ENCODE measurements at places on chromosomes 1 and 21. TPM values are rescaled to one million over a fixed set of nuclear protein-coding genes. Genes with fewer than 3 reads are reported as not detected.

Gene PADI2
- not detected for total RNA-seq

Gene C2CD4D
- total RNA-seq, result 0.76 TPM

- peak overlapping the region; percentile 94 for H3K27ac ChIP-seq
- peaks cover 87% of the 10 kb centered on the region for H3K36me3 ChIP-seq
- H3K4me3 ChIP-seq, result peak overlapping the region; percentile 50
- H3K27me3 ChIP-seq, result no peaks in the 10 kb centered on the region
- peaks cover 93% of the 10 kb centered on the region for H3K4me1 ChIP-seq
- peak; percentile 74 for DNase-seq
Observed at GRCh38 chr1:160625725-160626498, 20.9 kb downstream of the SLAMF1 start.

Gene AIM2
- 1.8 TPM for total RNA-seq

DNA sequence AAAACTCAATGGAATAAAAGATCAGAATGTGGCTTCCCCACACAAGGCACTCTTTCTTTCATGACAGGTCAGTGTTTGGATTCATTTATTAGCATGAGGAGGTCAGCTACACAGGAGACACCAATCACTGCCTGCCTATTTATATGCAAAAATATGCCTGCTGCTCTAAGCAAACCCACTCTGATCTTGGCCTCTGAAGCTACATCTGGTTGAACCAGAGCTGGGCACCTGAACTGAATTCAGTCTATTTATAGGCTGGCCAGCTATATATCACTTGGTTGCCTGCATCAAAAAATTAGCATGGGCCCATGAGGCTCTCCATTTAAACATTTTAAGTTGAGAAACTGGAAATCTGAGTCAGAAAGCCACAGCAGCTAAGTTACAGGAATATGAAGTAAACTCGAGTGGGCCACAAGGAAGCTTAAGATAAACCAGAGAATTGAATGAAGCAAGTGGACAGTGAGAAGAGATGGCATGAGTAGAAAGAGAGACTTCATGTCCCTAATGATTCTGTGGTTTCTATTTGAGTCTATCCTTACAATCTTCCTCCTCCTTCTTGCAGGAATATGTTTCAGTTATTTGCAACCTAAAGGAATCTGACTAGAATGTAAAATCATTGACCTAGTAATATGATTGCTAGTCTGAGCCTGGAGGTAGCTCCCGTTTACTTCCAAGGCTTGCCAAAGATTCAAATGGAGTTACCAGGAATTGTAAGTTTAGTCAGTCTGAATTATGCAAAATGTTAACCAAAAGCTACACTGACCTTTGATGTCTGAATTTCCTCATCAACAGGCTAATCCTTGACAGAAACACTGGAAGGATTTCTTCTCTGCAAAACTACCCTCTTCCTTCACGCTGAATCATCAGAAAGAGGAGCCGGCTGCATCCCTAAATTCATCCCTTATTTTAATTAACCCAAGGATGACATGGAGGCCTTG, 17.7 kb downstream of the DDAH1 start:
- no peaks in the 10 kb centered on the region for H3K4me1 ChIP-seq
- no peak overlapping the region for H3K4me3 ChIP-seq
- H3K27ac ChIP-seq, result no peak overlapping the region
- peaks cover 13% of the 10 kb centered on the region for H3K27me3 ChIP-seq
- DNase-seq, result no peak

DNA sequence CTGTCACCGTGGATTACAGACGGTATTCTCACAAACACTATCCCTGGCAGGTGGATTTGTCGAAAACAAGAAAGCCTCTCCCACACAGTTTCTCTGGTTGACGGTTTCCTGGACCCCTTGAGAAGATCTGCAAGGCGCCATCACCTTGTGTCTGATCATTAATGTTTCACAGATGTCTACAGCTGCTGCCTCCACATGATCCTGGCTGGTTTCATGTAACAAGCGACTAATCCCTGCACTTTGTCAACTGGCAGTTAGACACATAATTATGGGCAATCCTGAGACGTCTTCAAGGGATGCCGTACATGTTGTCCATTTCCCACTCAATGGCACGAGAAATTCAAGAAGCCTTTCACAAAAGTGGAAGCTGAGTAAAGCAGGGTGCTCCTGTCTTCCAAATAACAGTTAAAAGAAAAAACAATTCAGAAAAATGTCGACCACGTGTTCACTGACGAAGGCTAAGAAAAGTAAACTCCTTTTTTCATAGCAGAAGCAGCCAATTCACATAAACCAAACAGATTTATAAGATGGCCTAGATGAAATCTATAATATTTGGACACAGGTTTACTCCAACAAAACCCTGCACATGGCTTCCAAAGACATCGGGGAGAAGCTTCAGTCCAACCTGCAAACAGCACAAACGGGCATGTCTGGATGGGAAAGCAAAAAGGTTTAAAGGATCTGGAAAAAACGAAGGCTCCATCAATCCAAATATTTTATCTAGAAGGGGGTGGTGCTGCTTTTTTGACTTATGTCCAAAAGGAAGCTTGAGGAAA, 52.2 kb downstream of the CAPZB start:
- no peak for DNase-seq
- H3K4me1 ChIP-seq, result peaks cover 80% of the 10 kb centered on the region
- H3K27ac ChIP-seq, result peak overlapping the region; percentile 81
- H3K36me3 ChIP-seq, result peaks cover 52% of the 10 kb centered on the region
- peak overlapping the region; percentile 9 for H3K4me3 ChIP-seq

DNA sequence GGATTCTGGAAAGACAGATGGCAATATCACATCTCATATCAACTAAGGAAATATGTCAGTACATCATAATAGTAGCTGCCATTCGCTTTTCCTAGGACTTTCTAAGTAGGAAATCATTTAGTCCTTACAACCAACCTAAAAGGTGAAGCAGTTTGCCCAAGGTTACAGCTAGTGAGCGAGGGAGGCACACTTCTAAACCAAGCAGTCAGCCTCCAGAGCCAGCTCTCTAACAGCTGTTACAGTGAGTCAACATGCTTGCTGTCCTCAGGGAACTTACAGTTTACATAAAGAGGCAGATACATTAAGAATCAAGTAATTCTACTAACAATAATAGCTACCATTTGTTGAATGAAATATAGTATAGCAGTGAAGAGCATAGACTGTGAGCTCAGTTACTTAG, 57.1 kb downstream of the GIPC2 start:
- no peak for DNase-seq
- H3K36me3 ChIP-seq, result no peaks in the 10 kb centered on the region
- H3K4me1 ChIP-seq, result no peaks in the 10 kb centered on the region

GRCh38 chr1:10583641-10584040, 108.9 kb downstream of the PEX14 start:
- no peak overlapping the region for H3K4me3 ChIP-seq
- H3K4me1 ChIP-seq, result peaks cover 6% of the 10 kb centered on the region
- H3K36me3 ChIP-seq, result peaks cover 7% of the 10 kb centered on the region
- H3K27ac ChIP-seq, result no peak overlapping the region
- no peaks in the 10 kb centered on the region for H3K27me3 ChIP-seq

- no peak overlapping the region for H3K27ac ChIP-seq
- H3K4me3 ChIP-seq, result no peak overlapping the region
- no peaks in the 10 kb centered on the region for H3K36me3 ChIP-seq
- H3K27me3 ChIP-seq, result peaks cover 28% of the 10 kb centered on the region
Observed at GRCh38 chr1:21536218-21536617, 27.0 kb downstream of the ALPL start.

GRCh38 chr1:20248971-20249612, 41.6 kb upstream of the VWA5B1 start:
- H3K36me3 ChIP-seq, result peaks cover 6% of the 10 kb centered on the region
- H3K27ac ChIP-seq, result peak overlapping the region; percentile 98
- DNase-seq, result peak; percentile 52
- H3K4me3 ChIP-seq, result peak overlapping the region; percentile 48
- peaks cover 18% of the 10 kb centered on the region for H3K4me1 ChIP-seq
- H3K27me3 ChIP-seq, result peaks cover 19% of the 10 kb centered on the region

Gene TOMM40L
- total RNA-seq, result 26.3 TPM

DNA sequence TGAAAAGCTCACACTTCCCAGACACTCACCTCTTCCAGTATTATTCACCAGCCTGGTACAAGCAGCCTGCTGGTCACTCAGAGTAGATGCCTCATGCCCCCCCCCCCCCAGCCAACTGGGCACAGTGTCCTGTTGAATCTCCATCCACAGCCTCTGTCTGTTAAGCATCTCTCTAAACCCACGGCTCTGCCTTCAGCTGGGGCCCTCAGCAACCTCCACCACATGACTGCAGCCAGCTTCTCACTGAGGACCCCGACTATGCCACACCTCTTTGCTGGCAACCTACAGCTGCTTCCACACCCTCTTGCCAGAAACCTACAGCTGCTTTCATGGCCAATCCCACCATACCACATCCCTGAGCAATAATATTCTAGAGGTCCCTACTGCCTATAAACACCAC, 113.1 kb downstream of the RHOU start:
- H3K27ac ChIP-seq, result no peak overlapping the region
- H3K27me3 ChIP-seq, result no peaks in the 10 kb centered on the region
- DNase-seq, result no peak
- no peaks in the 10 kb centered on the region for H3K4me1 ChIP-seq

DNA sequence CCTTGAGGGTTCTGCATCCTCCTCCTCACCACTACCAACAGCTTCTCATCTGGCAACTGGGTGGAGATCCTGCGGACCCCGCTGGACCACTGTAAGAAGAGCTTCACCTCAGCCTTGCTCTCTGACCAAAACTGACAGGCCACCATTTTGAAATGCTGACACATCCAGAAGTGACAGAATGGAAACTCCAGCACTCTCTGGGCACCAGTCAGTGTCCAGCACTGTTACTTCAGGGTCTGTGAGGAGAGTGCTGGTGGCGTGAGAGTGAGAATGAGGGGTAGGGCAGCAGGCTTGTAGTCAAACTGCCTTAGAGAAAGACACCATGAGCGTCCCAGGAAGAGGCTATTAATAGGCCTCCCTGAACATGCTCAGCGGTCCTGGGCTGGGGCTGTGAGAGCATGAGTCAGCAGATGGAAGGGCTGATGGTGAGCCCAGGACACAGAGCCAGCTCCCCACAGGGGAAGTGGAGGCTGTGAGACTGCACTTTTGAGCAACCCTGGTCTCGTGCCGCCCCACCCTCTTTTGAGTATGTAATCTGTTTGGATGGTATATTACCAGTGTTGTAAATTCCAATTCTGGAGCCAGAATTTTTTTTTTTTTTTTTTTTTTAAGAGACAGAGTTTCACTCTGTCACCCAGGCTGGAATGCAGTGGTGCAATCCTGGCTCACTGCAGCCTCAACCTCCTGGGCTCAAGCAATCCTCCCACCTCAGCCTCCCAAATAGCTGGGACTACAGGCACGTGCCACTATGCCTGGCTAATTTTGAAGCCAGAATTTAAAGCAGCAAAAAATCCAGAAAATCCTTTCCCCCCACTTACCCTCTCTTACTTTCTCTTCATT, 34.4 kb upstream of the SLC30A1 start:
- no peaks in the 10 kb centered on the region for H3K27me3 ChIP-seq
- no peak overlapping the region for H3K27ac ChIP-seq
- no peaks in the 10 kb centered on the region for H3K36me3 ChIP-seq
- DNase-seq, result no peak

GRCh38 chr1:87464022-87464490, 135.4 kb downstream of the LMO4 start:
- peaks cover 3% of the 10 kb centered on the region for H3K36me3 ChIP-seq
- no peak for DNase-seq
- no peak overlapping the region for H3K27ac ChIP-seq
- peaks cover 9% of the 10 kb centered on the region for H3K27me3 ChIP-seq

- DNase-seq, result no peak
- no peak overlapping the region for H3K4me3 ChIP-seq
- H3K27ac ChIP-seq, result no peak overlapping the region
- no peaks in the 10 kb centered on the region for H3K4me1 ChIP-seq
Observed at GRCh38 chr1:14615549-14616218, 17.2 kb downstream of the KAZN start.

GRCh38 chr1:194931166-194931565, 1677.1 kb downstream of the KCNT2 start:
- no peaks in the 10 kb centered on the region for H3K27me3 ChIP-seq
- no peak for DNase-seq
- H3K36me3 ChIP-seq, result no peaks in the 10 kb centered on the region
- no peak overlapping the region for H3K4me3 ChIP-seq
- H3K4me1 ChIP-seq, result no peaks in the 10 kb centered on the region

Gene PTCH2
- total RNA-seq, result 1.0 TPM

Gene NBPF4
- not detected for total RNA-seq

DNA sequence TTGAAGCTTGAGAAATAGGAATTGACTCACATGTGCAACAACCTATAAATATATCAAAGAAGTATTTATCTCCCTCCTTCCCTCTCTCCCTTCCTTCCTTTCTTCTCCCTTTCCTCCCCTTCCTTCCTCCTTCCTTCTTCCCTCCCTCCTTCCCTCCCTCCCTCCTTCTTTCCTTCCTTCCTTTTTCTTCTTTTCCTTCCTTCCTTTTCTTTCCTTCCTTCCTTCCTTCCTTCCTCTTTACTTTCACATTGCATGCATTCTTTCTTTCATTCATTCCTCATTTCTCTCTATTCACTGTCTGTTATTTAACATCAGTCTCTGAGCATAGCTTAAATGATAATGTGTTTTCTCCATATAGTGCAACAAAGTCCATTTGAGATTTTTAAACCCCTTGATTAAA, 214.2 kb downstream of the CHRM3 start:
- DNase-seq, result no peak
- no peak overlapping the region for H3K27ac ChIP-seq
- no peaks in the 10 kb centered on the region for H3K36me3 ChIP-seq

GRCh38 chr1:158564608-158565007, 5.8 kb downstream of the OR6P1 start:
- no peak overlapping the region for H3K4me3 ChIP-seq
- no peak for DNase-seq
- peaks cover 16% of the 10 kb centered on the region for H3K27me3 ChIP-seq
- H3K4me1 ChIP-seq, result no peaks in the 10 kb centered on the region
- no peaks in the 10 kb centered on the region for H3K36me3 ChIP-seq

GRCh38 chr1:245091818-245092637, 62.8 kb upstream of the KIF26B start:
- H3K27ac ChIP-seq, result no peak overlapping the region
- H3K4me3 ChIP-seq, result no peak overlapping the region
- no peaks in the 10 kb centered on the region for H3K27me3 ChIP-seq
- H3K4me1 ChIP-seq, result no peaks in the 10 kb centered on the region
- no peak for DNase-seq

DNA sequence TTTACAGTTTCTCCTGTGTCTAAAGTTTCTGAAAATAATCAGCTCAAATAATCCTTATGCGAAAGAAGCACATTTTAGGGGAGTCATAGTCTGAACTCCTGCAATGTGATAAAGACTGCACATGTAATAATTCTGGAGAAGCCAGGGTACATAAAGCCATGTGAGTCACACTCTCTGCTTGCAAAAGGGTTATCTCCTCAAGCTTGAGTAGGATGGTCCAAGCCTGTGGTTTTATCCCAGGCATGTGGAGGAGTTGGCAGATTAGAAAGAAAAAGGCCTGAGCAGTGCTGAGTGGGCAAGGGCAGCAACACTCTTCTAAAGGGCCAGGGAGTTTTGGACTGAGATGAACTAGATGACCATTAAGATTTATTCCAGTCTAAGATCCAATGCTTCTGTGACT, 220.4 kb downstream of the RHOU start:
- H3K4me1 ChIP-seq, result peaks cover 4% of the 10 kb centered on the region
- H3K36me3 ChIP-seq, result no peaks in the 10 kb centered on the region
- no peaks in the 10 kb centered on the region for H3K27me3 ChIP-seq
- no peak for DNase-seq
- no peak overlapping the region for H3K27ac ChIP-seq
- no peak overlapping the region for H3K4me3 ChIP-seq

Gene CTH
- 12.9 TPM for total RNA-seq

- H3K4me3 ChIP-seq, result no peak overlapping the region
- no peaks in the 10 kb centered on the region for H3K4me1 ChIP-seq
- no peaks in the 10 kb centered on the region for H3K27me3 ChIP-seq
Observed at GRCh38 chr21:26389971-26390641, 183.0 kb downstream of the CYYR1 start.

- DNase-seq, result no peak
- H3K4me3 ChIP-seq, result peak overlapping the region; percentile 86
- H3K36me3 ChIP-seq, result no peaks in the 10 kb centered on the region
- peak overlapping the region; percentile 86 for H3K27ac ChIP-seq
- no peaks in the 10 kb centered on the region for H3K27me3 ChIP-seq
Observed at GRCh38 chr1:52142220-52143183, 613 bp downstream of the ZFYVE9 start.
